ENCODE measurements at places on chromosomes 1 and 21.

- no peak for DNase-seq
These were observed 65.3 kb downstream of the RABGAP1L start for GRCh38 chr1:174224641-174225040.

DNA sequence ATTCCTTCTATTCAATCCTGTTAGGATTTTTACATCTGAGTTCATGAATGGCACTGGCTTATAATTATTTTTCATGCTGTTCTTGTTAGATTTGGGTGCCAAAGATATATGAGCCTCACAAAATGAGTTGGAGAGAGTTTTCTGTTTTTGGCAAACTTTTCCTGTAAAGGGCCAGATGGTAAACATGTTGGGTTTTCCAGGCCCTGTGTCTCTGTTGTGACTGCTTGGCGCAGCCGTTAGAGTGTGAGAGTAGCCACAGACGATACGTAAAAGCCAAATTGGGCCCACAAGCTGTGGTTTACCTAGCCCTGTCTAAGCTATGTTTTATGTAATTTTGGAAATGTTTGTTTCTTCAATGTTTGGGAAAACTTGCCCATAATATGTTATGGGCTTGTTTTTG, 15.6 kb upstream of the CA6 start:
- no peak for DNase-seq

DNA sequence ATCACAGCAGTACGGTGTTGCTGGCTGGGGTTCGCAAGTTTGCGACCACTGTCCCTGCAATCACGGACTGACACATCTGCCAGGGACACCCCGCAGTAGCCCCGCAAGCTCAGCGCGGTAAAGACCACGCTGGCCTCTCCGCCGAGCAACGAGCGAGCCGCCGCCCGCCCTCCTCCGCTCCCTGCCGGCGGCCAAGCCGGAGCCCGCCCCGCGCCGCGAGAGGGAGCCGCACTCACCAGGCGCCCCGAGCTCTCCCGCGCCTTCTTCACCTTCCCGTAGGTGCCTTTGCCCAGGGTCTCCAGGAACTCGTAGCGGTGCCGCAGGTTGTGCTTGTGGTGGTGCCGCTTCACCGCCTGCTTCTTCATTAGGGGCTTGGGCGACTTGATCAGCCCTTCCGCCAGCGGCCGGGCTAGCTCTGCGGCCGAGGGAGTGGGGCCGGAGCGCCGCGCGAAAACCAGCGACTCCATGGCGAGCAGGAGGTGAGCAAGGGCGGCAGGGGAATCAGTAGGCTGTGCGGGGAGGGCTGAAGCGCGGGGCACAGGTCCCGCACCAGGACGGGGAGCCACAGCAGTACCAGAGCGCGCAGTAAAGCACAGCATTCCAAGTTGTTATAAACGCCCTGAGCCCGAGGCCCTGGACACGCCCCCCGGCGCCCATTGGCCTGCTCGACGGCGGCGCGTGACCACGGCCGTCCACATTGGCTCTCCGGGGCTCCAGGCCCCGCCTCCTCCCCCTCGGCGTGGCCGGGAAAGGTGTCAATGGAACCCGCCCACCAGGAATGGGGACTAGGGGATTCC, at the start of gene NUAK2:
TSS of gene NUAK2 (minus strand) at position 584 of the 797 bp plus-strand sequence. CDS start at position 467, 117 bp downstream.
- peak; percentile 96 for DNase-seq

- no peak for DNase-seq
These were observed 42.7 kb downstream of the HUNK start for GRCh38 chr21:31915566-31915965.

DNA sequence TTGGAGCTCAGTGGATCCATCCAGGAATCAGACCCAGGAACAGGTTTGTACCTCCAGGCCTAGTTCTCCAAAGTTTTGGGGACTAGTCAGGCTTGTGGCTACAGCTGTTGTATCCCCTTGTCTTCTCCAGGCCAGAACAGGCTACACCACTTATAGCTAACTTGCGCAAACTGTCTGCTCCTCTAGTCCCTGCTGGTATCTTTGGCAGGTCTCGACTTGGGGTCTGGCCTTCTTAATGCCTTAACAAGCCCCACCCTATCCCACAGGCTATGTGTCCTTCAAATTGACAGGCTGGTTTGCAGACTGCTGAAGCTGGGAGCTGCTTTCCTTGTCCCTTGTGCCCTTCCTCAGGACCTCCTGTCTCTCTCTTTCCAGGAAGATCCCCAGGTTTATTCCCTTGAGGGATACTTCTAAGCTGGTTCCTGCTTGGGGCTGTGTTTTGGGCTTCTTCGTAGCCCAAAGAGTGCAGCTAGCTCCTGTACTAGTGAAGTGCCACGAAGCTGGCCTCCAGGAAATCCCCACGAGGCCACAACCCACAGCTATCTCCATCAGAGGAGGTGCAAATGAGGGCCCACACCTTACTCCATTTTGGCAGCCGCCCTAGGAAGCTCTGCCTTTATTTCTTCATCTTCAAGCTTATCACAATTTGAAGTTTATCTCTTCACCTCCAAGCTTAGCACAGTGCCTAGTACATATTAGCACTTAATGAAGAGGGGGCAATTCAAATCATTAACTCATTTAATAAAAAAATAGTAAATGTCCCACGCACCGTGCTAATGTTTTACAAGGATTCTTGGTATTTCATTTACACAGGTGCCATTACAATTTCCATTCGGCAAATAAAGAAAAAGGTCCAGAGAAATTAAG, 683 bp upstream of the DMAP1 start:
- no peak for DNase-seq

DNA sequence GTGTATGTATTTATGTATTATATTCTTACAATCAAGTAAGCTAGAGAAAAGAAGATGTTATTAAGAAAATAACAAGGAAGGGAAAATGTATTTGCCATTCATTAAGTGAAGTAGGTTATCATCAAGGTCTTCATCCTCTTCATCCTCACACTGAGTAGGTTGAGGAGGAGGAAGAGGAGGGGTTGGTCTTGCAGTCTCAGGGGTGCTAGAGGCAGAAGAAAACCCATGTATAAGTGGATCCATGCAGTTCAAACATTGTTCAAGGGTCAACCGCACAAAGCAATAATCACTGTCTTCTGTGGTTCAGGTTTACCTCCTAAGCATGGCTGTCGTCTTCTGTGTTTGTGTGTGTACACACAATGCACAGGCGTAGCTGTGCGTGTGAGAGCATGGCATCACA, 16.9 kb downstream of the URB2 start:
- no peak for DNase-seq

Measured in RWPE1 (cell line).